ENCODE measurements at places on chromosomes 3 and 15.
A peak's percentile ranks its signal among the peaks of the same experiment; 100 is the strongest.

GRCh38 chr15:80554560-80554959 lies 140.6 kb upstream of the ABHD17C start:
- DNase-seq: no peak

GRCh38 chr15:79549196-79549595 lies 117.1 kb downstream of the MINAR1 start:
- no peak for DNase-seq

DNA sequence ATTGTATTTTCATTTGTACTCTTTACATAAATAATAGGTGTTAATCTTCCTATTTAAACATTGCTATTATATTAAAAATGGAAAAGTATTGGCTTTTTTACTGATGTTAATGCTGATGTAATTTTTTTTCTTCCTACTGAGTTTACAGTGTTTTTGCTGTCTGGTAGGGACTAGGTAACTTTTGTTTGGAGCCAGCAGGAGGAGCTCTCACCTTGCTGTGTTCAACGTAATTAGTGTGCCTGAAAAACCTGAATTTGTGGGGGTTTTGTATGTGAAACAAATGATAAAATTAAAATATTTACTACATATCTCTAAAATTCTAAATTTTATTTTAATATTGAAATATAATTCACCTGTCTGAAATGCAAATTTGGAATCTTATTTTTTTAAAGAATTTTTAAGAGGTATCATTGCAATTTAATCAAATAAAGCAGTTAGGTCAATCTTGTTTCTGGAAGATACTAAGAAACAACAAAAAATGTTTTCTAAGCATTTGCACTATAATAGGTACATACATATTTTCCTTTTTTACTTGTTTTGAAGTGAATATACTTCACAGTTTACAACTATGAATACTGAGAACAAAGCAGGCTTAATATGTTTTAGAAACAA lies 48.8 kb downstream of the EPHA6 start:
- peak; percentile 66 for DNase-seq

- peak; percentile 72 for DNase-seq
Measured at GRCh38 chr15:74631935-74632560, 16.4 kb downstream of the CLK3 start.

GRCh38 chr15:84797212-84797611 lies 19.9 kb upstream of the ALPK3 start:
- no peak for DNase-seq

- DNase-seq: no peak
Measured at GRCh38 chr3:143590660-143591059, 257.6 kb downstream of the SLC9A9 start.

DNA sequence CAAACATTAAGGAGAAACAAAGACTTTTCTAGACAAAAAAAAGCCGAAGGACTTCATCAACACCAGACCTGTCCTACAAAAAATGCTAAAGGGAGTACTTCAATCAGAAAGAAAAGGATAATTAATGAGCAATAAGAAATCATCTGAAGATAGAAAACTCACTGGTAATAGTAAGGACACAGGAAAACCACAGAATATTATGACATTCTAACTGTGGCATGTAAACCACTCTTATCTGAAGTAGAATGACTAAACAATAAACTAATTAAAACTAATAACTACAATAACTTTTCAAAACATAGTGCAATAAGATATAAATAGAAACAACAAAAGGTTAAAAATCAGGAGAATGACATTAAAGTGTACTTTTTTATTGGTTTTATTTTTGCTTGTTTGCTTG lies 584.5 kb upstream of the CCDC54 start:
- DNase-seq: no peak

- no peak for DNase-seq
Measured at GRCh38 chr3:4462369-4463040, 4.6 kb downstream of the SUMF1 start.

DNA sequence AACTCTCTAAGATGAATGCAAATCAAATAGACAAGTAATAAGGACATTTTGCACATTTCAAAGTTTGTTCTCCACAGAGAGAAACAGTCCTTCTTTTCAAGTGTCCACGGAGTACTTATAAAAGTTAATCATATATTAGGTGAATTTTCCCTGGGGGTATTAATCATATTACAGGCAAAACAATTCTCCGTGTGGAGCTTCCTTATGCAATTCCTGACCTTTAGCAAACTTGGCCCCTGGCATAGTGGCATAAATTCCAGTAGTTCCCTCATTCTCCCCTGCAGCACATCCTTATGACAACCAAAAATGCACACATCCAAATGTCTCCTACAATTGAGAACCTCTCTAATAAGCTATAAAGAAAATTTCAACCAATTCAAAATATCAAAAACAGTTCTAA lies 34.4 kb downstream of the FSIP1 start:
- DNase-seq: no peak

DNA sequence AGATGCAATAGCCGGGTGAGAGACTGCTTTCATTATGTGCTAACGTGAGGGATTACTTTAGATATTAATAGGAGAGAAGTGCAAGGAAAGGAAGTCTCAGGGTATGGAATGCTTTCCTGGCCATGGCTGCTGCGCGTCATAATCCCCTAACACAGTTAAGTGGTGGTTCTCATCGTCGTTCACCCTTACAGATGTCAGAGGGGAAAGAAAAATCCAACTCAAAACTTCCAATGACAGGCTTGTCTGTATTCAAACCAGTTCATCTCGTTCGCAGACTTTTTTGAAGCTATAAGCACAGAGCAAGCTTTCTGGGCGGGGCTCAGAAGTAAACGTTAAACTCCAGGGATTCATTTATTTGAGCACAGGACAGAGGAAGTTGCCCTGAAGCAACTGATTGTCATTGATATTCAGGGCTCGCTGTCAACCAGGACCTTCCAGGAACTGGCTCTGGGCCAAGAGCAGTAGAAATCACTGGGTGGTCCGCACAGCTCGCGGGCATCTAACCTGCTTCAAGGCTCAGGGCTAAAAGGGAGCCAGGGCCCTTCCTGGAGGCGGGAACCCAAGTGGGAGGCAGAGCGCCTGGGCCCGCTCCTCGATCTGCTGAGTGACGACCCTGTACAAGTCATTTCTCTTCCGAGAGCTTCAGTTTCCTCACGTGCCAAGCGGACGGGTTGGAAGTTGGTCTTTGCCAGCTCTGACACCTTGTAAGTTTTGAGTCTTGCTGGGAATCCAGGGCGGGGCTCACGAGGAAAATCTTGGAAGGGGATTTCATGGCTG lies 1.1 kb upstream of the LPP start:
- DNase-seq: peak; percentile 44

DNA sequence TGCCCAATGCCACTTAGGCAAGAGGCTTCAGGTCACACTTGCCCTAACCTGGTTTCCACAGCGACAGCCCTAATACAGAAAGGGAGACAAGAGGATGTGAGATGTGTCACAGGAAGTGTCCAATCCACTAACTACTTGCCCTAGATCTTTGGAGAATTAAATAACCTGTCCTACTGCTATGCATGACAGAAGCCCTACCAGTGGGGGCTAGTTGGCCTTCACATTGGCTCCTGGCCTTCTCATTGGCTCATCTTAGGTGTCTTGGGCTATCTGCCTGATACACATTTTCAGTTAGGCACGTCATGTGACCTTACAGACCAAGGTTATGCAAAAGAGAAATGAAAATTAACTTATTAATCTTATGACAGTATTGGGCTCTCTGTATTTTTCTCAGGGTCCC lies 449.9 kb downstream of the FHIT start:
- no peak for DNase-seq
